Esophagus muscularis mucosa (tissue), 4 donors: ENCODE measurements at places on chromosomes 3 and 15.
A peak's percentile ranks its signal among the peaks of the same experiment; 100 is the strongest.

- no peak for DNase-seq
Observed at GRCh38 chr15:41561777-41562145, 2.7 kb downstream of the TYRO3 start.

DNA sequence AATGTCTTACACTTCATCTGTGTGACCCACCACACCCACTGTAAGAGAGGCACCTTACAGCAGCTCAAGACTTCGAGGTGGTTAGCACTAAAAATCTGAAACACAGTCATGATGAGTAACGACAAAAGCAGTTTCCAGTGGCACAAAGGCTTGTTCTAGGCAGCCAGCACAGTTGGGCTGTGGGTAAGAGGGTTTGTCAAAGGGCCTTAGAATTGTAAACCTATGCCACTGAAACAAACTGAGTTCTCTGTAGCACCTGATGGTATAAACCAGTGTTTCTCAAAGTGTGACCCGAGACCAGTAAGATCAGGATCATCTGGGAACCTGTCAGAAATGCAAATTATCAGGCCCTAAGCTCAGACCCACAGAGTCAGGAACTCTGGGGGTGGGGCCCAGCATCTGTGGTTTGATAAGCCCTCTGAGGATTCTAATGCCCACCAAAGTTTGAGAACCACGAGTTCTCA is 36.5 kb downstream of the DAPK2 start:
- DNase-seq: no peak

DNA sequence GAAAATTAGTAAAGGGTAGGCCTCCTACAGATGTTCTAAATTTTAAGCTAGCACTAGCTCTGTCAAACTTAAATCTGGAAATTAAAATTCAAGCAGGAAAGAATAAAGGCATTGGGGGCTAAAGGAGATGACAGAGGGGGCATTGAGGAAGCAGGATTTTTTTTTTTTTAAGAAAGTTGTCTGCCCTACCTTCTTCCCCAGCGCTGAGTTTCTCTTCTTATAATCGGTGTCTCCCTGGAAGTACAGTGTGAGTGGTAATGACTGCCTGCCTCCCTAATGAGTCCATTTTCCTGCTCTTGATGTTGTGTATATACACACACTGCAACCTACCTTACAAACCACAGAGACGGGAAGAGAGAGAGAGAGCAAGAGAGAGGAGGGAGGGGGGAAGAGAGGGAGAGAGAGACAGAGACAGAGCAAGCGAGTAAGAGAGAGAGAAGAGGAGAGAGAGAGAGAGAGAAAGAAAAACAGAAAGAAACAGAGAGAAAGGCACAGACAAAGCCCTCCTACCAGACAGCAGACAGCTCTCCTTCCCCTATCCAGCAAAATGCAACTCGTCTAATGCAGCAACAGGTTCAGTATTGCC is 47.0 kb downstream of the ZBTB20 start:
- DNase-seq: no peak

GRCh38 chr3:55637906-55638638 is 151.0 kb upstream of the WNT5A start:
- no peak for DNase-seq

- DNase-seq: no peak
Observed at GRCh38 chr15:101323793-101324523, 28.9 kb upstream of the SNRPA1 start.

- DNase-seq: peak; percentile 31
Observed at GRCh38 chr3:169686874-169687273, 23.4 kb upstream of the MECOM start.

DNA sequence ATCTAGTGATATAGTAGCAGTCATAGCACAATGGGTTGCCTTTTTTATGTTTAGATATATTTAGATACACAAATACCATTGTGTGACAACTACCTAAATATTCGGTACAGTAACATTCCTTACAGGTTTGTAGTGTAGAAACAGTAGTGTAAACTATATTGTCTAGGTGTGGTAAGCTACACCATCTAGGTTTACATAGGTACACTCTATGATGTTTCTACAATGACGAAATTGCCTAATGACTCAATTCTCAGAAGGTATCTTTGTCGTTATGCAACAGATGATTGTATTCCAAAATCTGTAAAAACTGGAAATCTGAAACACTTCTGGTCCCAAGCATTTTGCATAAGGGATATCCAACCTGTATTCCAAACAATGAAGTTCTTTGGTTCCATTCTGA is 24.3 kb downstream of the PLOD2 start:
- no peak for DNase-seq

DNA sequence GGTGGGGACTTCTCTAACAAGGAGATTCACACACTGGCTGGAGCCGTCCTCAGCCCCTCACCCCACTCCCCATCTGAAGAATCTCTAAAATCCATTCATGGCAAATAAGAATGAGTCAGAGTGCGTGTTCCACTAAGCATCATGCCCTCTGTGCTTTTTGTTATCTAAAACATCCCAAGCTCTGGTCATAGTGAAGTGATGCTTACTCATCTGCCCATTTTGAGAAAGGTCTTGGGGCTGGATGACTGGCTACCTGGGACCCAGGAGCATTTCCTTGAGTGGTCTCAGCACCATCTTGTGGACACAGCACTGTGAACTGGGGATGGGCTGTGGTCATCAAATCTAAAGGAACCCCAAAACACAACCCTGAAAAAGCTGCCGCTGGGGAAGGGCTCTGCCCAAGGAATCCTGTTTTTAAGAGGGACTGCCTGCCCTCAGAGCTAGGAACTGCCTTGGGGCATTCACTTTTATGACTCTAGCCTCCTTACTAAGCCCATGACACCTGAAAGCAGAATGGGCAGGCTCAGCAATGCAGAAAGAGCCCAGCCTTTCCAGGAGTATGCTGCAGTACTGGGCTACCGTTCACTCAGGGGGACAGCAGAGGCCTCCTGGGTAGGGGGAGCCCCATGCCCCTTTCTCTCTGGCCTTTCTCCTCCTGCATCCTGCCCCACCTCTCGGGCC is 53.5 kb downstream of the ZBTB38 start:
- DNase-seq: no peak

DNA sequence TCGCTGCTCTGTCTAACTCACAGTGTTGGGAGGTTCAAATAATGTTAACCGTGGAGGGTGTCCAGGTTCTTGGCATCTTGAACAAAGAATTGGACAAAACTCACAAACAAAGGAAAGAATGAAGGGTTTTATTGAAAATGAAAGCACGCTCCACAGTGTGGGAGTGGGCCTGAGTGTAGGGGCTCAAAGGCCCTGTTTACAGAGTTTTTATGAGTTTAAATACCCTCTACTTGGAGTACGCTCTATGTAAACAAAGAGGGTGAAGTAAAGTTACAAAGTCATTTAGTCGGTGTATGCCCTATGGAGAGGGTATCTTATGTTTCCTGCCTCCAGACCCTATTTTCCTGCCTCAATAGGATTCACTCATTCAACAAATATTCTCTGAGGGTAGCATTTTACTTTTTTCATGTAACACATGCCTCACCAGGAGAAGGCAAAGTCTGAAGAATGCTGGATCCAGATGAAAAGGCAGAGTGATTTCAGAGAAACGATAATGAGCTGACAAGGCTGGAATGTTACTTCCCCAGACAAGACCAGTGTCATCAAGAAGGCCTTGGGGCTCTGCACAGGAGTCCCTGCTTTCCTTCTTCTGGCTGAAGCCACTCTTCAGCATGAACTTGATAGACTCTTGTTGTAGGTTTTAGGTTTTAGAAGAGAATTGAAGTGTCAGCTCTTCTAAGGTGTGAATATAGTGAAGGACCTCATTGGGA is 163.6 kb downstream of the FAM43A start:
- no peak for DNase-seq

DNA sequence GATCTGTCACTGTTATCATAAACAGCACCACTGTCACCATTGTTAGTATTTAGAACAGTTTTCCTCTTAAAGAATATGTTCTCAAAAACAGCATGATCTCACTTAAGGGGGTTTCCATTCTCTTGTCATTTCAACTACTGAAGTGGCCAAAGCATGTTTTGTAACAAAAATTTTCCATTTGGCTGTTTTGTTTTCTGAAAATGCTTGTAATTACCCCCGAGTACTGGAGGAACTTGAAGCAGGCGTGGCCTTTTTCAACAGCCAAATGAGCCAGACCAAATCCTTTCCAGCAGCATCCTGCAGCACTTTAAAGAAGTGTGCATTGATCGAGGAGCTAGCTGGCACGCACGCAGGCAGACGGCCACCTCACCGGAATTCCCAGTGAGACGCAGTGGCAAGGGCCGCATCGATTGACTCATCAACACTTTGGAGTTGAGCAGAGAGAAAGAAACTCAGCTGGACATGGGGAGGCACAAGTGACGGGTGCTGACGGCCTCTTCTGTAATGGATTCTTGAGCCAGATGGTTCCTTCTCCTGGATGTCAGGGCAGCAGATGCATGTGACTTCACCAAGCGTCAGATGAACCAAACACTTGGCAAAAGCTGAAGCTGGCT is 234.3 kb upstream of the IGF1R start:
- no peak for DNase-seq

DNA sequence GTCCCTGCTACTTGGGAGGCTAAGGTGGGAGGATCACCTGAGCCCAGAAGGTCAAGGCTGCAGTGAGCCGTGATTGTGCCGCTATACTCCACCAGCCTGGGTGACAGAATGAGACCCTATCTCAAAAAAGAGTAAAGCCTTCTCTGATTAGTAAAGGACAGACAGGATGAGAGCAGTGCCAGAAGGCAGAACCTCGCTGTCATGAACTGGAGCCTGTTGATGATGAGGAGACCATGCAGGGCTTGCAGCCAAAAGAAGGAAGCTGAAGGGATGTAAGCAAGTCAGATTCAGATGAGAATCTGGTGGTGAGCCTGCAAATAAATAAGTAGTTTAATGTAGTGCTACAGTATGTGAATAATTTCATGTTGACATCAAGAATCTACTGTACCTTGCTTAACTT is 52.8 kb downstream of the USP50 start:
- no peak for DNase-seq

DNA sequence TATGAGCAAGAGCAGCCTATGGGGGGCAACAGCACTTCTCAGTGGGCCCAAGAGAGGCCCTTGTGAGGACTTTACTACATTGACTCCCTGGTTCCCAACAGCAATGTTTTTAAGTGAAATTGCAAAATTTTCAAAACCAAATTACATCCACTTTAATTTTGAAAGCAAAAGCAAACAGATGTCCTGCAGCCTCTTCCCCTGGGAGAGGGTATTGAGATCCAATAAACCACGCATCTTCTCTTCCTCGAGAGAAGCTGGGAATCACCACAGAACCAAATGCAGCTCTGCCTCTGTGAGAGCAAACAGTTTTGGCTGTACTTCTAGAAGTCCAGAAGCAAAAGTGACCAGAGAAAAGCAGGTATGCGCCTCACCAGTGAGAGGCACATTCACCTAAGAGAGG is 25.2 kb downstream of the NMNAT3 start:
- no peak for DNase-seq

GRCh38 chr3:178397836-178398235 is 138.4 kb upstream of the KCNMB2 start:
- no peak for DNase-seq
